ENCODE measurements at places on chromosomes 7 and 10. TPM values are rescaled to one million over a fixed set of nuclear protein-coding genes. Genes with fewer than 3 reads are reported as not detected.

PLXNA4 gene
- total RNA-seq: 0.15 TPM

PRKRIP1 gene
- 28.3 TPM for total RNA-seq

ITPRID1 gene
- total RNA-seq: not detected

- DNase-seq: no peak
- H3K27ac ChIP-seq: no peak overlapping the region
- no peaks in the 10 kb centered on the region for H3K4me1 ChIP-seq
- no peak overlapping the region for H3K4me3 ChIP-seq
Observed at GRCh38 chr7:157791261-157791660, 454.5 kb downstream of the DNAJB6 start.

DNA sequence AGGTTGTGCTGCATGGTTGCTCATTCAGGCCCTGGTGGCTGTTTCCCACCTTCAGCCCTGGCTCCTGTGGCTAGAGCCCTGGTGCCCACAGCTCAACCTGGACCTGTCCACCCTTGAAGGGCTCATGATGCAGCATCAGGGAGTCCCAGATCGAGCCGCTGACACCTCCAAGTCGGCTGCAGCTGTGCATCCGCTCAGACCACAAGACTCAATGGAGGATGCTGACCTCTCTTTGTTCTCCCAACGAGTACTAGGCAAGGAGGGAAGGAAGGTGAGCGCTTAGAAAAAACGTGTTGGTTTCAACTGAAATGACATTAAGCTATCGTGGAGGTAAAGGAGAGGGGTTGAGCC, 9.5 kb upstream of the C10orf95 start:
- H3K27ac ChIP-seq: peak overlapping the region; percentile 87
- peaks cover 5% of the 10 kb centered on the region for H3K36me3 ChIP-seq

DNA sequence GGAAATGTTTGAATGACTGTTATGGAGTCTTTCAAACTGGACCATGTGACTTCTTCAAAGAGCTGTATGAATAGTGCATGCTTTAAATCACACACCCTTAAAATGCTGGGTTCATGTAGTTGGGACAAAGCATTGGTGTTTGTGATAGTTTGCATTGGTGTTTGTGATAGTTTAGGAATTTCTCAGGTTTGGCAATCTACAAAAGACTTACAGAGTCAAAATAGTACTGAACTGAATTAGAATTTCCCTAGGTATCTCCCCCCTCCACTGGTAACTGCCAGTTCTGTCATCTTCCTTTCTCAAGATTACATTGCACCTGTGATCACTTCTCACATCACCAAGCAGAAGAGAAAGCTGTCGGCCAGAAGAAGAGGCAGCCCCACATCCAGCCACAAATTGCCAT, 261.1 kb downstream of the GATA3 start:
- H3K36me3 ChIP-seq: peaks cover 14% of the 10 kb centered on the region
- H3K27ac ChIP-seq: peak overlapping the region; percentile 35
- DNase-seq: no peak

GRCh38 chr7:4650433-4651047, 31.6 kb upstream of the FOXK1 start:
- H3K27ac ChIP-seq: no peak overlapping the region
- no peak for DNase-seq

DNA sequence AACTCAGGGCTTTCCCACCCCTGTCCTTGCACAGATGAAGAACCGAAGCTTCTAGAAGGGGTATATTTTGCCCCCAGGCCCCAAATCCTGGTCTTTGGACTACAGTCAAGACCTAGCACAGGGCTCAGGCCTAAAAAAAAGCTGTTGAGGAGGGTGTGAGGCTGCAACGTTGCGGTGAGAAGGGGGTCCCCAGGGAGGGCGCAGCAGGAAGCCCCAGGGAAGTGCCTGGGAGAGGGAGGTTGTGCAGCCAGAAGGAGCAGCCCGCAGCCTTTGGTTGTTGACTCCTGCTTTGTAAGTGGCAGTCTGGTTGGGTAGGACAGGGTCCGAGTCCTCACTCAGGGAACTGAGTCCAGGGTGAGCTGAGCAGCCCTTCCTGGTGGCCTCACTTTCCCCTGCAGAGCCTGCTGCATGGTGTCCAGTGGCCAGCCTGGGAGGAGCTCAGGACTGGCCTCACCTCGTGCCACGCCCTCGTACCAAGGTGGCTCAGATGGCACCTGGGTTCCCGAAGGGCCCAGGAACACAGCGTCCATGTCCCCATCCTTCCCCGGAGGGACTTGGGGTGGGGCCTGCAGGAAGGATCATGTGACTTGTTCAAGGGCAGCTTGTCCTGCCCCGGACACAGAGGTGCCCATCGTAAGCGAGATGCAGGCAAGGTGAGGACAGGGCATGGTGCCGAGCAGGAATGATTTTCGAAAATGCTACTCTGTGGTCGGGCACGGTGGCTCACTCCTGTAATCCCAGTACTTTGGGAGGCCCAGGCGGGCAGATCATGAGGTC, 166.4 kb upstream of the TNRC18 start:
- H3K4me1 ChIP-seq: peaks cover 4% of the 10 kb centered on the region
- H3K36me3 ChIP-seq: no peaks in the 10 kb centered on the region
- H3K27me3 ChIP-seq: peaks cover 20% of the 10 kb centered on the region
- no peak overlapping the region for H3K4me3 ChIP-seq
- no peak overlapping the region for H3K27ac ChIP-seq

SPDYE6 gene
- not detected for total RNA-seq

CABCOCO1 gene
- not detected for total RNA-seq

DNA sequence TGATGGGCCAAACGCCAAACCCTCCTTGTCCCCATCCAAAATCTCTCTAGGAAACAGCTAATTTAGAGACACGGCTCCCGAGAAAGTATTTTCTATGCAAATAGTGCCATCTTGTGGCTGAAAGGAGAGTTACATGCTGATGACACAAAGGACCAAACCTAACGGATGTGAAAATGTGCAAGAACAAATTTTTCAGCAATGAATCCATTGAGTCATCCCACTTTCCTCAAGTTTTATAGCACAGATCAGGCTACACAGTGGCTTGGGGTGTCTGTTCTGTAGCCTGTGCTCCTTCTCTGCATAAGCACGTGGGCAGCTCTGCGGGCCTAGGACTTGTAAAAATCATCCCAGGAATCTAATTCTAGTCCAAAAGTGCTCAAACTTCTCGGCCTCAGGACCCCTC, 154.8 kb upstream of the PRR15 start:
- H3K27me3 ChIP-seq: peaks cover 16% of the 10 kb centered on the region
- H3K4me3 ChIP-seq: no peak overlapping the region
- H3K4me1 ChIP-seq: no peaks in the 10 kb centered on the region
- H3K36me3 ChIP-seq: no peaks in the 10 kb centered on the region
- no peak overlapping the region for H3K27ac ChIP-seq
- DNase-seq: peak; percentile 31

GRCh38 chr10:30576641-30577040, 52.9 kb downstream of the LYZL2 start:
- DNase-seq: no peak
- no peak overlapping the region for H3K4me3 ChIP-seq
- H3K4me1 ChIP-seq: no peaks in the 10 kb centered on the region
- no peak overlapping the region for H3K27ac ChIP-seq
- no peaks in the 10 kb centered on the region for H3K36me3 ChIP-seq

- H3K4me3 ChIP-seq: no peak overlapping the region
- H3K27me3 ChIP-seq: peaks cover 16% of the 10 kb centered on the region
- no peak for DNase-seq
- no peaks in the 10 kb centered on the region for H3K4me1 ChIP-seq
- H3K27ac ChIP-seq: no peak overlapping the region
- no peaks in the 10 kb centered on the region for H3K36me3 ChIP-seq
Observed at GRCh38 chr10:48572414-48572813, 32.5 kb downstream of the ARHGAP22 start.

LRGUK gene
- total RNA-seq: not detected

- no peaks in the 10 kb centered on the region for H3K4me1 ChIP-seq
- no peak overlapping the region for H3K4me3 ChIP-seq
- H3K27me3 ChIP-seq: peaks cover 3% of the 10 kb centered on the region
- no peak for DNase-seq
- no peak overlapping the region for H3K27ac ChIP-seq
Observed at GRCh38 chr7:40680657-40681056, 545.9 kb downstream of the SUGCT start.

IKZF1 gene
- total RNA-seq: 324 TPM

GRCh38 chr10:20835335-20835734, 61.8 kb downstream of the NEBL start:
- H3K27ac ChIP-seq: no peak overlapping the region
- H3K27me3 ChIP-seq: no peaks in the 10 kb centered on the region
- no peak overlapping the region for H3K4me3 ChIP-seq
- no peak for DNase-seq

- DNase-seq: no peak
- no peak overlapping the region for H3K27ac ChIP-seq
- H3K4me1 ChIP-seq: no peaks in the 10 kb centered on the region
- no peak overlapping the region for H3K4me3 ChIP-seq
Observed at GRCh38 chr10:133359554-133359971, 1.7 kb upstream of the FUOM start.

PNLIPRP1 gene
- total RNA-seq: not detected

GRCh38 chr7:157329447-157329846, 7.4 kb upstream of the DNAJB6 start:
- DNase-seq: no peak
- no peaks in the 10 kb centered on the region for H3K36me3 ChIP-seq
- no peaks in the 10 kb centered on the region for H3K4me1 ChIP-seq
- H3K4me3 ChIP-seq: no peak overlapping the region

- no peaks in the 10 kb centered on the region for H3K36me3 ChIP-seq
- no peak for DNase-seq
- no peak overlapping the region for H3K27ac ChIP-seq
- no peak overlapping the region for H3K4me3 ChIP-seq
Observed at GRCh38 chr7:155918720-155919390, 106.6 kb upstream of the SHH start.

- no peak overlapping the region for H3K27ac ChIP-seq
- H3K27me3 ChIP-seq: peaks cover 2% of the 10 kb centered on the region
- peaks cover 6% of the 10 kb centered on the region for H3K4me1 ChIP-seq
- DNase-seq: no peak
Observed at GRCh38 chr10:46090258-46090812, 44.3 kb upstream of the MSMB start.

- H3K4me3 ChIP-seq: no peak overlapping the region
- peaks cover 10% of the 10 kb centered on the region for H3K27me3 ChIP-seq
- H3K27ac ChIP-seq: no peak overlapping the region
- H3K36me3 ChIP-seq: no peaks in the 10 kb centered on the region
- no peaks in the 10 kb centered on the region for H3K4me1 ChIP-seq
- DNase-seq: no peak
Observed at GRCh38 chr10:48759113-48759901, 74.6 kb downstream of the WDFY4 start.

DNA sequence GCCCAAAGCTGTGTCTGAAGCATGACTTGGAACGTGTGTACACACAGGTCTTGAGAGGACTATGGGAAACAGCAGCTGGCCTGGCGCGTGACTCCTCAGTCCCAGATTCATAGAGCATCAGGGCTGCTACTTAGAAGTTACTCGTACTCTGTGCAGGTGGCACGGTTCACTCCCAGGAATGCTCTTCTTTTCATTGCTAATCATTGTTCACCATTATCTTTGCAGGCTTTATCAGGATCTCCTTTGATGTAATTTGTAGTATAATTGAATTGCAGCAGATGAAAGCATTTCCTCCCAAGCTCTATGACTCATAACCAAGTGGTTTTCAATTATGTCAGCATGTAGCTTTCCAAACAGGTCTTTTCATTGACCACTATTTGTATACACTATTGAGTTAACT, 938.9 kb downstream of the NRG3 start:
- no peaks in the 10 kb centered on the region for H3K27me3 ChIP-seq
- no peaks in the 10 kb centered on the region for H3K36me3 ChIP-seq
- DNase-seq: no peak
- no peak overlapping the region for H3K27ac ChIP-seq
- no peak overlapping the region for H3K4me3 ChIP-seq

KEL gene
- not detected for total RNA-seq

DNA sequence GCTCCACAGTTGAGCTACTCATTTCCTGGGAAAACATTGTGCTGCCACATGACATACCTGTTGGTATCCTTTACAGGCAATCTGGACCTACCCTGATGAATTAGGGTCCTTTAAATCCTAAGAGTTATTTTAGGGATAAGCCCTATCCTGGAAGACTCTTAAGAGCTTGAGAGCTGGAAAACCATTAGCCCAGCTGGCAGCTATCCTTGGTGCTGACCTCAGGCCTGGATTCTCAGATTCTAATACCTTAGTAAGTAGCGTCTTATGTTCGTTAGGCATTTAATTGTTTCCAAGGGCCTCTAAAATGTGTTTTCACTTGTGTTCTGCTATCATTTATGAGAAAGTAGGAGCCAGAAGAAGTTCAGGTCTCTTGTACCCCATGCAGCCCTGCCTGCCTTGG, 93.0 kb upstream of the SORCS3 start:
- DNase-seq: no peak
- no peak overlapping the region for H3K27ac ChIP-seq
- no peak overlapping the region for H3K4me3 ChIP-seq
- H3K4me1 ChIP-seq: no peaks in the 10 kb centered on the region
- no peaks in the 10 kb centered on the region for H3K36me3 ChIP-seq

DNA sequence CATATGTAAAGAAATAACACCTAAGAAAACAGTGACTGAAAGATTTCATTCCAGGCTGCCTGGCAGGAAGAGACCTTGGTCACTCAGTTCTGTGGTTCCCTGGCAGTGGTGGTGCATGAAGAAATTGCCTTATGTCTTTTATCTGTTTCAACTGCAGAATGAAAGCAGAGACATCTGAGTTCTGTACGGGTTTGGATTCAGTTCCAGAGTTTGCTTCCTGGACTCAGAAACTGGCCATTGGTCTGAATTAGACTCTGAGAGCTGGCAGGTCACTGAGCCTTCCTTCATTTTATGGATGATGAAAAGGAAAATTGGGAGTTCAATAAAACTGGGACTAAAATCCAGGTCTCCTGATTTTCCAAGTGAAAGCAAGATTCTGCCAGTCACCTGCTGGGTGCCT, 428.9 kb upstream of the AUTS2 start:
- H3K27ac ChIP-seq: no peak overlapping the region
- no peak for DNase-seq
- no peaks in the 10 kb centered on the region for H3K4me1 ChIP-seq
- H3K4me3 ChIP-seq: no peak overlapping the region

- H3K27ac ChIP-seq: no peak overlapping the region
- DNase-seq: no peak
- no peak overlapping the region for H3K4me3 ChIP-seq
- no peaks in the 10 kb centered on the region for H3K36me3 ChIP-seq
Observed at GRCh38 chr10:10270126-10271050, 747.3 kb upstream of the CELF2 start.

- H3K36me3 ChIP-seq: peaks cover 2% of the 10 kb centered on the region
- peak overlapping the region; percentile 91 for H3K27ac ChIP-seq
- peaks cover 3% of the 10 kb centered on the region for H3K27me3 ChIP-seq
Observed at GRCh38 chr10:24382979-24383663, 174.2 kb downstream of the KIAA1217 start.

SYT15B gene
- total RNA-seq: 0.15 TPM

- DNase-seq: no peak
- no peaks in the 10 kb centered on the region for H3K27me3 ChIP-seq
- H3K27ac ChIP-seq: no peak overlapping the region
- no peak overlapping the region for H3K4me3 ChIP-seq
- H3K36me3 ChIP-seq: peaks cover 54% of the 10 kb centered on the region
Observed at GRCh38 chr10:109913306-109913892, 9.9 kb downstream of the XPNPEP1 start.

All from activated T-helper 1 cell treated with anti-CD3 and anti-CD28 coated beads, Interleukin-12 subunit alpha, Interleukin-12 subunit beta, Interleukin-2, Interleukin-4 antibody, amounts not matched to agents 30 ng/mL and 10 ng/mL and 1 ng/mL, durations not matched to agents 14 hours and 24 hours and 36 hours (primary cell).